ENCODE measurements at places on chromosomes 6 and 20.

DNA sequence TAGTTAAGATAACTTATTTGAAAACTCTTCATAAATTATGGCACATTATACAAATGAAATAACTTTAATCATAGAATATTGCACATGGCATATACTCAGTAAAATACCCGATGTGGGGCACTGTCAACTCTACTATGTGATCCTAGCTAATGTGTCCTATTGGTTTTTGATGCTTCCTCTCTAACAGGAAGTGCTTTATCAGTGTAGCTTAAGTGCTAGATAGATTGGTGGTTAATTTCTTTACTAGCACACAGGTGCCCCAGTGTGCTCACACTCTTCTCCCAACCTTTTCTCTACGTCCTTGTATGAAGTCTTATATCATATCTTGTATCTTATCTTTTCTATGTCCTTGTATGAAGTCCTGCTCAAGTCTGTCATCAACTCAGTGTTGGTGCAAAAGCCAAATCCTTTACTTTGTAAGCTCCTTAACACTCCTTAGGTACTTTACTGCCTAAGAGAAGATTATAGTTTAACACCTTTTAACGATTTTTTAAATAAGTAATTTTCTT is 358.9 kb downstream of the CENPW start:
- DNase-seq: no peak

- DNase-seq: no peak
These were observed 26.0 kb downstream of the MAS1 start for GRCh38 chr6:159916752-159917151.

- DNase-seq: no peak
These were observed 217.7 kb upstream of the LRFN2 start for GRCh38 chr6:40804905-40805304.

DNA sequence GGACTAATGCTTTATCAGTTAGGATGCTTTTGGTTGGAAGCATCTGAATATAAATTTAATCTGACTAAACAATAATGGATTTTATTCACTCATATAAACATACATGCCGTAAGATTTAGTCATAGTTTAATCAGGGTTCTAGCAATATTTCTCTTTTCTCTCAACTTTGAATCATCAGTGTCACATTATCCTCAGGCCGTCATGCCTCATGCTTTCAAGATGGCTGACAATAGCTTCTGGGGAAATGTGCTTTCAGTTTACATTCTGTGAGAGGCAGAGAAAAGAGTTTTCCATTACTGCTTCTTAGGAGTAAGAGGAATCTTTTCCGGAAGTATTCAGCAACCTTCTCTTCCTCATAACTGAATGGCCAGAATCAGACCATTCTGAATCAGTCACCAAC is 162.2 kb downstream of the GJA1 start:
- DNase-seq: no peak

- DNase-seq: no peak
These were observed 167.9 kb downstream of the ZDHHC14 start for GRCh38 chr6:157548635-157549467.

DNA sequence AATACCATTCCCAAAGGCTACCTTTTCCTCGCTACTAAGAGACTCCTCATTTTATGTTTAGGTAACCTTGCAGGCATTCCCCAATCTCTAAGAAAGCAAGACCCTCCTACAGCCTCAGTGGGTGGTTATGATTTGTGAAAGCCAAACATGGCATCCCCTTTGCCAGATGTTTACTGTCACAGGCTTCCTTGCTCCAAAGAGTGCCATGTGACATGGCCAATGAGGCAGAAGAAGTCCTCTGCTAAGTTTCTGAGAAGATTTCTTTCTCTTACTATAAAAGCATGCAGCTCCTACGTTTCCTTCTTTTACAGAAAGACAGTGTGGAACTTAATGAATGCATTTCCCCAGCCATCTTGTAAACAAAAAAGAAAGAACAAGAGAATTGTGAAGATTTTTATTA is 688.2 kb downstream of the TBC1D32 start:
- DNase-seq: no peak

DNA sequence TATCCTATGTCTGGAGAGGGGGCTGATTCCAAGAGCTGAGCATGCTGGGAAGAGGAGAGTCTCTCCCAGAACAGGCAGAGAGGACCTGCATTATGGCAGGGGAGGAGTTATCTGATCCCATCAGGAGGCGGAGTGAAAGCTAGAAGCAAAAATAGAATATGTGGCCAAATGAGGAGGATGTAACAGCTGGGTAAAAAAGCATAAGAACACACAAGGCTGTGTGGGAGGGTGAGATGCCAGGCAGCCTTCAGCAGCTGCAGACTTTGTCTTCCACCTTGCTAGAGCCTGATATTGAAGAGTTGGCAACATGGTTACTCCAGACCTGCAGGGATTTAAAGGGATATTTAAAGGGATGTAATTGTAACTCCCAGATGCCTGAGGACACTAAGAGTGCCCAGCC is 167.1 kb downstream of the PTPRT start:
- DNase-seq: no peak

- DNase-seq: no peak
These were observed 149.9 kb upstream of the AFDN start for GRCh38 chr6:167676666-167677421.

GRCh38 chr20:59771506-59772372 is 161.7 kb downstream of the SYCP2 start:
- DNase-seq: no peak

- no peak for DNase-seq
These were observed 8.9 kb upstream of the TCP11 start for GRCh38 chr6:35149891-35150566.

- no peak for DNase-seq
These were observed 126.4 kb downstream of the MMUT start for GRCh38 chr6:49336514-49337131.

DNA sequence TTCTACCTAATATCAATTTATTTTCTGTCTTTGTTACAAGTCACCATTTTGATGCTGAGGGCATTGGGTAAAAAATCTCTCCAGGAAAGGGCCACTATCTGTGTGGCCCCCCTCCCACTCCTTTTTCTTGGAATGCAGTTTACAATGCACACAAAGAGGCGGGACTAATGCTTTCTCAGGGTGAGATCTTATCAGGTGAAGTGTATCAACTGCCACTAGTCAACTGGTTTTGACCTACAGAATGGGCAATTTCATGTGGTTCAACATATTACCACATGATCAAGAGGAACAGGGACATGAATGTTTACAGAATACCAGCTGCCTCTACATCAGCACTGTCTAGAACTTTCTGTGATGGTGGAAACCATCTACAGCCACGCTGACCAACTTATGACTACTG is 3.7 kb downstream of the RRBP1 start:
- no peak for DNase-seq

GRCh38 chr6:89297695-89298351 is 17.3 kb downstream of the GABRR2 start:
- no peak for DNase-seq

- no peak for DNase-seq
These were observed 21.5 kb downstream of the COL9A3 start for GRCh38 chr20:62838128-62838891.

DNA sequence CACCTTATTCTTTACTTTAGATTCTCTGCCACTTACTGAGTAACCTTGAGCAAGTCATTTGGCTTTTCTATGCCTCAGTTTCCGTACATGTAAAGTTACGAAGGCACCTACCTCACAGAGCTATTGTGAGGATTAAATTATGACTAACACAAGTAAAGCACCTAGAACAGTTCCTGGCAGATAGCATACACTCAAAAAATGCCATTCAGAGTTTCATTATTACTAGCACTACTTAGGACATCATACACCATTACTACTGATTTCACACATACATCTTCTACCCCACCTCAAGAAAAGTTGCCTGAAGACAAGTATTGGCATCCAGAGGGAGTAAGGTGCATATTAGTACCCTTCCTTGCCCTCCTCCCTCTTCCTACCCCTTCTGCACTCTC is 107.8 kb downstream of the OGFRL1 start:
- DNase-seq: no peak

- no peak for DNase-seq
These were observed 106.3 kb downstream of the RNF144B start for GRCh38 chr6:18493382-18493891.

DNA sequence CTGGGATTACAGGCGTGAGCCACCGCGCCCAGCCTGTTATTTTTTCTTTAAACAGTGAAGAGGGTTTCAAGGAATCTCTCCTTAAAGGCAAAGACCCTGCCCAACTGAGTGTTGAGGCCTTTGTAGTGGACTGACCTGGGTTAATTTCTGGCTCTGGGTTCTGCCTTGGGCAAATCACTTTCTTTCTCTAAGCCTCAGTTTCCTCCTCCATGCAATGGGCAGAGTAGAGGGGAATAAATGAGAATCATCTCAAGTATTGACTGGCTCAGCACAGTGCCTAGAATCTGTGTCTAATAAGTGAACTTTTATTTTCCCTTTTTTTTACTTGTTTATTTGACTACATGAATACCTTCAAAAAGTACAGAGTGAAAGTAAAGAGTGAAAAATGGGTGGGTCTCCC is 31.0 kb upstream of the SLC9A8 start:
- DNase-seq: no peak

Measured in stimulated activated CD4-positive, alpha-beta T cell treated with anti-CD3 and anti-CD28 coated beads, Interleukin-1b, Interleukin-23, amount 100 ng/mL, for 24 hours (primary cell).